ENCODE measurements at places on chromosomes 5 and 9. TPM values are rescaled to one million over a fixed set of nuclear protein-coding genes. Genes with fewer than 3 reads are reported as not detected.

DNA sequence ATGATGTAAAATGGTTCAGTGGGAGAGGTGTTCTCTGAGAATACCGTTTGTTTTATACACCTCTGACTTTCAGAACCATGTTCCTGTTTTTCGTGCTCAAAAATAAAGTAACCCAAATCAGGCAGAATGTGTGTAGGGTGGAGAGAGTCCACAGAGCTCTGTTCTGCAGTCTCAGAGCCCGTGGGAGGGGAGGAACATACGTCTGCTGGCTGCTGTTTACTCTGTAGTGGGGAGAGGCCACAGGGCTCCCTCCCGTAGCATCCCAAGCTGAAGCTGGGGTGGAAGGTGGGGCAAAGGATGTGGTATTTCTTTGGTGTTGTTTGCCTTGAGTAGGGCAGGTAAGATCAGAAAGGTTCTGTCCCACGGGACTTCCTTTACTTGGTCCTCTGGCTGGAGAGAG lies 348.5 kb downstream of the DNAH5 start:
- no peak for DNase-seq

DNA sequence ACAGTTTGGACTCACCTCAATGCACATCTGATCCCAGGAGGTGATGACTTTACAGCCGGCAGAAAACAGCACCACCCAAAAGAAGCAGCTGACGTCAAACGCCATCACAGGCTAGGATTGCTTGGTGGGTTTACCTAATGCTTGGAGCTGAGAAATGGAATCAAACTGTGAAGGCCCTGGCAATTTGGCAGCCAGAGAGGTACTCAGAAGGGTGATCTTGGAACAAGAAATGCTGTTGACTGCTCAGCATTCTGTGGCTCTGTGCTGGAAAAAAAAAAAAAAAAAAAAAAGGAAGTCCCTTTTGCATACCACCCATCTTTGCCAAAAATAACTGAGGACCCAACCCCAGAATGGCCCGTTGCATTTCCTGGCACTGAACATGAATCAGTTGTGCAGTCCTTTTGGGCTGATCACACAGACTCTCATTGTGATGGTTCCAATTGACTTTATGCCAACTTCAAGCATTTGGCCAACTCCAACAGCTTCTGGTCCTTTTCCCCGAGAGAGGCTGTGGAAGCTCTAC lies at the start of gene CD180:
CD180 (minus strand) TSS at position 263 of the 523 bp plus-strand sequence; CDS start at position 105, 158 bp downstream.
- DNase-seq: peak; percentile 59

DNA sequence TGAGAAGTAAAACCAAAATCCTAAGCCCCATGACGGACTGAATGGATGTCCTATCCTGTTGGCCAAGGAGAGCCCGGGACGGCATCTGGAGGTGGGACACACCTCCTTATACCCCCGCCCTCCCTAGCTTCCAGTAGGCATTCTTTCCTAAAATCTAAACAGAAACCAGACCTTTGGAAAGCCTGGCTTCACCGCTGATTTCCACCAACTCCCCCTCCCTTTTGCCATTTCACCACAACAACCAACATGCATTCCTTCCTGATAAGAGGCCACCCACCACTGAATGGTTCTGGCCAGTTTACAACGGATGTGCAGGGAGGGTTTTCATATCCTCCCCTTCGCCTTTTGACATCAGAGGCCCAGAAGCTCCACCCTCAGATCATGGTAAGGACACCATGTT lies 9.2 kb upstream of the RARS1 start:
- peak; percentile 85 for DNase-seq

Gene RBM18
- 13.0 TPM for total RNA-seq

- DNase-seq: no peak
Measured at GRCh38 chr9:35556776-35557175, 48.3 kb upstream of the TESK1 start.

GRCh38 chr5:138538943-138539627 lies 4.0 kb downstream of the ETF1 start:
- DNase-seq: no peak

- DNase-seq: no peak
Measured at GRCh38 chr5:146072595-146072994, 32.8 kb downstream of the PLAC8L1 start.

GRCh38 chr9:124381170-124381945 lies 33.9 kb downstream of the PSMB7 start:
- DNase-seq: no peak

- no peak for DNase-seq
Measured at GRCh38 chr5:88827997-88828396, 55.0 kb downstream of the MEF2C start.

Gene TNFSF8
- total RNA-seq: not detected

GRCh38 chr9:127896395-127897192 lies 2.8 kb downstream of the ST6GALNAC6 start:
- DNase-seq: no peak

DNA sequence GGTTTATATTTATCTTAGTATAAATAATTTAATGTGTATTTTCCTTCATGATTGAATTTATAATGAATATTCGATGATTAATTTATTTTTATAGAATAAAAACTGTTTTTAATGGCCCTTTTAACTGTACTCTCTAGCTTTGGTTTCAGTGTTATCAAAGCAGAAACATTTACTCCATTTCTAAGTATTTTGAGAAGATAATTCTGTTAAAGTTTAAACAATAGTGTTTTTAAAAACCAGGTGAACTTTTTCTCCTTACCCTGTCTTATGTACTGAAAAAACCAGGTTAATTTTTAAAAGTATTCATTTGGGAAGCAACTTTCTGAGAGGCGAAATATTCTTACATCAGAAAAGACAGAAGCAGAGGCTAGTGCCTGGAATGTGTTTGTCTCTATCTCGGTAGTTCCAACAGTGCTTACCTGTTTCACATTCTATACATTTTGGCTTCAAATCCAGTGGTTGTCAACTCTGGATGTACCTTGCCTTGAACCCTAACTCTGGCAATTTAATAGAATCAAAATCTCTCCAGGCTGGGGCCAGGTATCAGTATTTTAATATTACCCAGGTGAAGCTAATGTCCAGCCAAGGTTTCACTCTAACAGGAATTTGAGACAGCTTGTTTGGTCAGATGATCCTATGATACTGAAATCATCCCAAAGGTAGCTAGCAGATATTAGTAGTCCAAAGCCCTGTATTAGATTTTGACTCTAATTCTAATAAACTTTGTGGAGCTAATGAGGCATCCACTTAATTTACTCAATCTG lies 434.4 kb downstream of the PDE4D start:
- no peak for DNase-seq

Gene NFIL3
- 18.8 TPM for total RNA-seq

DNA sequence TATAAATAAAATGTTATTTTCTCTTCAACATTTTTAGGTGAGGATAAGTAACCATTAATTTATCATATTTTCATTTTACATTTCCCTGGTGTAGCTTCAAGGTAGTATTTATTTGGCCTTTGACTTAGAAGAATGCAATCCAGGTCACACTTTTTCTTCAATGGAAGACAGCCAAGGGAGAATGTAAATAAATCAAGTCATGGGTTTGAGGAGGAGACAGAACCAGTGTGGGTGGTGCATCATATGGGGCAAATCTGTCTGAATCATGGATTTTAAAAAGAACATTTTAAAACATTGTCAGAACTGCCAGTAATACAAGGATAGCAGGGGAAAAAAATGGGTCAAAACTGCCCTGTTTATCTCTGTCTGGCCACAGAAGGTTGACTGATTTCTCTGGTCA lies 229.5 kb downstream of the FAM114A2 start:
- DNase-seq: no peak

DNA sequence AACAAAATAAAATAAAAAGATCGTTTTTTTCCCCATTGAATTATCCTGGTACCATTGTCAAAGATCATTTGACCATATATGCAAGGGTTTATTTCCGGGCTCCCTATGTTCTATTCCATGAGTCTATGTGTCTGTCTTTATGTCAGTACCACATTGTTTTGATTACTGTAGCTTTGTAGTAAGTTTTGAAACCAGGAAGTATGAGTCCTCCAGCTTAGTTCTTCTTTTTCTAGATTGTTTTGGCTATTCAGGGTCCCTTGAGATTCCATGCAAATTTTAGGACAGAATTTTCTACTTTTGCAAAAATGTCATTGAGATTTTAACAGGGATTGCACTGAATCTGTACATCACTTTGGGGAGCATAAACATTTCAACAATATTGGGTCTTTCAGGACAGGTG lies 18.7 kb upstream of the EEIG1 start:
- no peak for DNase-seq

GRCh38 chr5:53418409-53418808 lies 62.0 kb upstream of the FST start:
- DNase-seq: peak; percentile 45

Gene GALT
- total RNA-seq: 26.8 TPM

DNA sequence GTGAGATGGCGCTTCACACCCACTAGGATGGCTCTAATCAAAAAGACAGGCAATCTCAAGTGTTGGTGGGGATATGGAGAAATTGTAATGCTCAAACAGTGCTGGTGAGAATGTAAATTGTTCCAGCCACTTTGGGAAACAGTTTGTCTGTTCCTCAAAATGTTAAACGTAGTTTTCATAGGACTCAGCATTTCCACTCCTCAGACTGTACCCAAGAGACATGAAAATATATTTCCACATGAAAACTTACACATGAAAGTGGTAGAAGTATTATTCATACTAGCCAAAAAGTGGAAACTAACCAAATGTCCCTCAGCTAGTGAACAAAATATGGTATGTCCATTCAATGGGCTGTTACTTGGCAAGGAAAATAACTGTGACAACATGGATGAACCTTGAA lies 107.7 kb upstream of the CTSL start:
- DNase-seq: no peak

DNA sequence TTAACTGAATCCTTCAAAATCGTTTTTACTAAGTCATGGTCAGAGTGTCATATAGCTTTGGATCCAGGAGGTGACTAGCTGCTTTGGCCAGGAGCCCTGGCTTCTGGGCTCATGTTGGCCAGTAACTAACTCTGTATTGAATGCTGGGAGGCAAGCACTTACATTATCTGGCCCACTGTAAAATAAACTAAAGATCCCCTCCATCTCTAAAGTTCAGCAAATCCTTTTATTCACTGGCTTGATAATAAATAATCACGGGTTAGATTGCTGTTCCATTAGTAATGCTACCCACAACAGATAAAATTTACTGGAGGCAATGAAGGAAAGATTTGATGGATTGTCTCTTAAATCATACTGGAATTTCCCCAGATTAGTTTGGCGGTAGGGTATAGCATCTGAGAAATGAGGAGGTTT lies 382.2 kb upstream of the TLE4 start:
- DNase-seq: peak; percentile 93

Gene FOXD4L4
- total RNA-seq: 0.09 TPM

DNA sequence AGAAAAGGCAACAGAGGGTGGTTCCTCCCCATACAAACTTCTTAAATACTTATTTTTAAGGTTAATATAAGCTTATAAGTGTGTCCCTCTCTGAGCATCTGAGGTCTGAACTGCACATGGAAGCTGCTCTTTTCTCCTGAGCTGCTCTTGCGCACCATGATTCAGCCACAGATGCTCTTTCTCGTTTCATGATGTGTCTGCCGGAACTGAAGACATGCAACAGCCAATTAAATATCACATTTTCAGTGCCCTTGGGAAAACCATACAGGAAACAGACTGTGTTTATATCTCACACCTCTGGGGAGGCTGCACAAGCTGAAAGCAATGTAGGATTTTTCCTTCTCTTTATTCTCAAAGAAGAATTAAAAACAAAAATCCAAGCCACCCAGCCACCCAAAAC lies 96.8 kb upstream of the NREP start:
- no peak for DNase-seq

GRCh38 chr5:149442563-149443182 lies 63.6 kb upstream of the IL17B start:
- peak; percentile 79 for DNase-seq

Gene TMEM252
- not detected for total RNA-seq

DNA sequence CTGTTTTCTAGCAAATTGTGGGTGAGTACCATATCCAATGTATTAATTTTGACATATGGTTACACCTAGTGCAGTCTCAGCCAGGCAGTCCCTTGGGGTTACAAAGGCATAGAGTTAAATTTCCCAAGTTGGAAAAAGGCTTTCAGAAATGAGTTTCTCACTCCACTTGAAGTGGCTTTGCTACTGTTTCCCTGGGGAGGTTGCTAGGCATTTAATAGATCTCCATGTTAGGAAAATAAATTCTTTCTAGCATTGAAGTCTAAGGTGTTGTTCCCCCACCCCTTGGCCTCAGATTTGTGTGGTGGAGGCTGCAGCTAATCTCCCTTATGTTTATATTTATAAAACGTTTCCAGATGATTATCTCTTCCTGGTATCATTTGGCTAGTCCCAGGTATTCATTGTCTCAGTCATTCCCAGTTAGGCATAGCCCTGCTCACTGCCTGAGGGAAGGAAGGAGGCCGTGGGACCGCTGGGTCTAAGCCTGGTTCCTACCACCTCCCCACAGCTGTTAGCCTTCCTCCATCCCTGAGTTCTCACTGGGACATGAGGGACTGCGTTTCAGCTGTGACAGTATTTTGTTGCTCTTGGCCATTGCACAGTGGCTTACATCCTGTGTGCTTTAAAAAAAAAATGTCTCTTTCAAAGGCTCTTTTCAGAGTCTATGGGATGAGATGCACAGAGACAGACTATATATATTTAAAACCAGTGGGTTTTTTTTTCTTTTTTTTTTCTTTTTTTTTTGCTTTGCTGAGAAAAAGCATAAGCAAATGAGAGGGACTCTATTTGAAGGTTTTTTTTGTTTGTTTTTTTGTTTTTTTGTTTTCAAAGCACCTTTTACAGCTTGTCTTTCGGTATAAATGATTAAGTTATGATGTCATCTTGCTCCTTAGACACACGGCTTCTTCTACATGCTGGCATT lies 121.5 kb downstream of the MAST4 start:
- no peak for DNase-seq

GRCh38 chr9:5622016-5622415 lies 6.9 kb upstream of the RIC1 start:
- DNase-seq: peak; percentile 91

Gene NEURL1B
- 2.5 TPM for total RNA-seq

Gene NRARP
- total RNA-seq: not detected

GRCh38 chr5:90131383-90132133 lies 278.0 kb downstream of the CETN3 start:
- DNase-seq: peak; percentile 8

DNA sequence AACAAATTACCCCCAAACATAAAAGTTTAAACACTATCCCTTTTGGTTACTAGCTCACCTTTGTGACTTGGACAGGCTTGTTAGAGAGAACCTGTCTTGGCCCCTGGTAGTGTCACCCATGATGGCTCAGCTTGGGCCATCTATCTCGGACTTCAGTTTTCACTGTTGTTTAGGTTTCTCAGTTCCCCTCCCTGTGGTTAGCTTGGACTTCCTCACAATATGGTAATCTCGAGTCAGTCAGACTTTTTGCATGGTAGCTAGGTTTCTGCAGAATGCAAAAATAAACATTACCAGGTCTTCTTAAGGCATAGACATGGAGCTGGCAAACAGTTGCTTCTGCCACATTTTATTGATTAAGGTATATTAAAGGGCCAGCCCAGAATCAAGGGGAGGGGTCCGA lies 324.3 kb upstream of the RORB start:
- no peak for DNase-seq

DNA sequence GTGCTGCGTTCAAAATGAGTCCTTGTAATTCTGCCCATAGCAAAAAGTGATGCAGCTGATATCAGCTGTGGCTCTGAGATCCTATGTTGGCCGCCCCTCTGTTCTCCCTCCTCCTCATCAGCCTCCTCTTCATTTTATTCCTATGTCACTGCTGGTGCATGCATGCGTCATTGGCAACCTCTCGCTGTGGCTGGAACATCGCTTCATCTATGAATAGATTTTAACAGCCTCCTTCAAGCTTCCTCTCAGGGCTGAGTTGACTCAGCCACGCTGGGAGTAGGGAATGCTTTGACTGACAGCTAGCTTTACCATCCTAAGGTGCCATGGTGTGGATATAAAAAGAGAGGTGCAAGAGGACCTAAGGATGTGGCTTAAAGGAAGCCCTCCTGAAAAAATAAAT lies 303.5 kb downstream of the PLK2 start:
- peak; percentile 8 for DNase-seq

Gene TXNDC8
- total RNA-seq: not detected

- no peak for DNase-seq
Measured at GRCh38 chr5:1484730-1485578, 38.8 kb downstream of the LPCAT1 start.

Measured in fibroblast of the aortic adventitia (primary cell).